ENCODE measurements at places on chromosomes 3 and 15. TPM values are rescaled to one million over a fixed set of nuclear protein-coding genes. Genes with fewer than 3 reads are reported as not detected.

DNA sequence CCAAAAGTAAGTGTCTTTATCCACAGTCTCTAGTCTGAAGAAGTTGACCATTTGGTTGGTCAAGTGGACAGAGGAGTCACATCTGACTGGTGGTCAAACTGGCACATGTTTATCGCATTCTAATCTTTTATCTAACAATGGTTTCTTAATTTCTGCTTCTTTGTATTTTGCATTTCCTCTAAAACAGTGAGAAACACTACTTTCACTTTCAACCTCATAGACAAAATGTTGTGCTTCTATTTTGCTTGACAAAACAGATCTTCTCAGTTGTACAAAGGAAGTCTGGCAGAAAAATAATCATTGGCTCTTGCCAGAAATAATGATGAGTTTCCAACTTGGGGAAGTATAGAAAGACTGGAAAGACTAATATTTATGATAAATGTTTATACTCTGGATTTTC lies 103.9 kb downstream of the MME start:
- H3K27ac ChIP-seq: no peak overlapping the region
- no peaks in the 10 kb centered on the region for H3K4me1 ChIP-seq
- no peak overlapping the region for H3K4me3 ChIP-seq
- no peak for DNase-seq

REC114 gene
- total RNA-seq: not detected

- H3K36me3 ChIP-seq: no peaks in the 10 kb centered on the region
- DNase-seq: no peak
- no peak overlapping the region for H3K4me3 ChIP-seq
These were observed 623.8 kb upstream of the ROBO1 start for GRCh38 chr3:80391573-80391972.

DNA sequence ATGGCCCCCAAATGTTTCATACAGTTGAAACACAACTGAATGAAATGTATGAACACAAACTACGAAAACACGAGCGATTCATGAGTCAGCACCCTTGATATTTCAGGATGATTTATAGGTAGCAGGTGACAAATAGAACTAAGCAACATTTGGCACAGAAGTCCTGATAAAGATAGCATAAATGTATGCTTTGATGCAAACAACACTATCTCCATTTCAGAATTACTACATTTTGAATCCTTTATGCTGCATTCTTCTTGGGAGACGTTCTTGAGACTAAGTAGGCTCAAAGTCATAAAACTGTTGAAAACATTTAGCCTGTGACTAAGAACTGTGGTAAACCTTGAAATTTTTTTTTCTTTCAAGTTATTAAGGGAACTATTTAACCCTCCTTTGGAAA lies 200.3 kb upstream of the ICE2 start:
- H3K4me3 ChIP-seq: no peak overlapping the region
